ENCODE measurements at places on chromosomes 1 and 21.

GRCh38 chr1:214004014-214004413, 16.2 kb downstream of the PROX1 start:
- no peak for DNase-seq

GRCh38 chr1:234229581-234230387, 143.5 kb upstream of the COA6 start:
- DNase-seq = no peak

GRCh38 chr1:116537040-116537831, 33.6 kb downstream of the CD58 start:
- peak; percentile 26 for DNase-seq

DNA sequence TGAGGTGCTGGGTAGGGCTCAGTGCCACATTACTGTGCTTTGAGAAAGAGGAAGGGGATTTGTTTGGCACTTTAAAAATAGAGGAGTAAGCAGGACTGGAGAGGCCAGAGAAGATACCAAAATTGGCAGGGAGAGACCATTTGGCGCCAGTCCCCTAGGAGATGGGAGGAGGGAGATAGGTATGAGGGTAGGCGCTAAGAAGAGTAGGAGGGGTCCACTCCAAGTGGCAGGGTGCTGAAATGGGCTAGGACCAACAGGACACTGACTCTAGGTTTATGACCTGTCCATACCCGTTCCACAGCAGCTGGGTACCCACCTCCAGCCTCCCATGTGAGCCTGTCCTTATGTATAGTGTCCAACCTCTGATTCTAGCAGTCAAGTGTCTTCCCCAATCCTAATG, 1.0 kb upstream of the CRTC2 start:
- DNase-seq = no peak

DNA sequence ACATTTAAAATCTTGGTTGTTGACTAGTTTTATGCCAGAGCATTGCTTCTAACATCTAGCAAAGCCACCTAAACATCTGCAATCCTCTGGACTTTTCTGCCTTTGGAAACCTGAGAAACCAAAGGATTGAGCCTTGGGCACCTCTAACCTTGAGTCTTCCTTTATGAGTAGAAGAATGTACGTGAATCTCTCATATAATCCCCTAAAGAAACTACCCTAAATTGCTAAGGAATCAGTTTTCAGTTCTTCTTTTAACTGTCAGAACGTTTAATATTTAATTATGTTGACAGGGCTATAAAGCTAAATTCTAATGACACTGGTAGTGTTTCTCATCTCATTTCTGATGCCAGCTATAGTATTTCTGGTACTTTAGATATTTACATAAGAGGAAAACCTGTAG, 997.3 kb downstream of the AMY1C start:
- DNase-seq = no peak

Measured in stimulated activated CD4-positive, alpha-beta T cell treated with anti-CD3 and anti-CD28 coated beads, Interleukin-1b, Interleukin-23, amount 100 ng/mL, for 48 hours (primary cell).